ENCODE measurements at places on chromosomes 1 and 21.

DNA sequence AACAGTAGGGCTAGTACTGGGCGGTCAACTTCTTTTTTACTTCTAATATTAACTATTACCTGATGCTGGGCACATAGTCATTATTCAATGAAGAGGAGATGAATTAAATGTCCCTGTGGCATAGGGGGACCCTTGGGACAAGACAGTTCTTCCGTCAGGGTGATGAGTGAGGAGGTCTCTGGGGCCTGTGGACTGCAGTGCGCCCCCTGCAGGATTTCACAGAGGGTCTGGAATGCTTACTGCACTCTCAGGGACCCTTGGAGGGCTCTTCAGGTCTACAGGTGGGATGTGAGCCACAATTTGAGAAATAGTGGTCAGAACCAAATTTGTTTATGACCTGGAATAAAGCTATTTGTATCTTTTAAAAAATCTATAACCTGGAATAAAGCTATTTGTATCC is 149.4 kb downstream of the FAM78B start:
- DNase-seq = no peak

DNA sequence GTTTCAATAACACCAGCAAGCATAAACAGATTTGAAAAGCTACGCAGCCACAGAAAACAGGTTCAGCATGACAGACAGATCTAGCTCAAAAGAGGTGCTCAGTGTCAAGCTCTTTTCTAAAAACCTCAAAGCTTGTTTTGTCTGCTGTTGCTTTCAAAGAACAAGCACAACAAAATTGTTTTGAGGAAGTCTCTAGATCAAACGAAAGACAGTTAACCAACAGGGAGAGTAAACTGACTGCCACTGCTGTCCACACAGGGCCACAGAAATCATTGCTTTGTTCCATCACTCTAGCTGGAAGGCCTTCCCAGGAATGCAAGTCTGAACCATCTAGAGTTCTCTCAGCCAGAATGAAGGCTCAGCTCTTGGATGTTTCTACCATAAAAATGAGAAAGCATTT is 12.8 kb downstream of the APP start:
- DNase-seq = no peak

DNA sequence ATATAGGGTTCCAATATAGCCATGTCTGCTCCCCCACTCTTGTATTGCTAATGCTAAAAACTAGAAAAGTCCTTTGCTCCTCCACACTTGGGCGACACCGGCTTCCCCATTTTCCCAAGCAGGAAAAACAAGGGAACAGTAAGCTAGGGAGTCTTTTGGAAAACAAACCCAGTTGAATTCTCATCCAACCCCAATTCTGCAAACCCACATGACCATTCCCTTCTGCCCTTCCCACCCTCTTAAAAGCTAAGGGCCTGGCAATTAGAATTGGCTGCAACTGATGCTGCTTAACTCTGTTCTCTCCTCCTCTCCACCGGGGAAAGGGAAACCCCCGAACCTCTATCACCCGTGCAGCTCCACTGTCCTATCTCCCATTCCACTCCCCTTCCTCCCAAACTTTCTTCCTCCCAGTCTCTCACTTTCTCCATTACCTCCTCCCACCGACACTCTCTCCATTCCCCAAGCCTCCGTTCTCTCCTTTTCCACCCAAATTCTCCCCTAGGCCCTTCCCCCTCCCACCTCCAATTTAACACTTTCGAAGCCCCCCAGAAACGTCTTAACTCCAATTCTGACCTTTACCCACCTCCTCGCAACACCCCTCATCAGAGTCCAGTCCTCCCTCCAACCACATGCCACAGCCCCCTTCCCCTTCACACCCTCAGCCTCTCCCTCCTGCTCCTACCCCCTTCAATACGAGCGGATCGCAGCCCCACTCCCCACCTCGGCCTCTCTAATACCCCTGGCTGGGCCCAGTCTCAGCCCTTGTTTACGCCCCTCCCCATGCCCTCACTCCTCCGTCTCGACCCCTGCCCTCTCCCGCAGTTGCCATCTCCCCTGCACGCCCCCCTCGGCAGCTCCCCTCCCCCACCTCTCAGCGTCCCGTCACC is 701 bp downstream of the DEDD start:
- DNase-seq = no peak

GRCh38 chr1:201218409-201218808 is 27.8 kb downstream of the IGFN1 start:
- DNase-seq = no peak

DNA sequence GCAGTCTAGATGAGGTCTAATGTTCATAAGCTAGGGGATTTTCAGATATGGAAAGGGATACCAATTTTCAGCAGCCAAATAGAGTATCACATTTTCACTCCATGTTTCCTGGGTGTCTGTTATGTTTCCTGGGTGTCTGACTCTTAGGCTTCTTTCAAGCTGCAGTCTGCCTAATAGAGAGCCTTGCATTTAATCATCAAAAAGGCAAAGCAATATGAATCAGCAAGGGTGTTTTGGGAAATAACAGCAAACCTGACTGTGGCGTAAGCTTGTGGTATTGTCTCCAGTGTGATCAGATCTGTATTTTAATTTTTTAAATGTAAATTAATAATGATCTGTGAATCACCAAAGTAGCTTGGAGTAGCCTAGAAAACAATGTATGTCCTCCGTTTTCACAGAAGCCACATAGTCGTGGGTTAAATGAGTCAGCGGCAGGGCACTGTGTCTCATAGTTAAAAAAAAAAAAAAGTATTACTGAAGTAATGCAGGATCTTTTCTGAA is 10.4 kb downstream of the LGALS8 start:
- DNase-seq = no peak

DNA sequence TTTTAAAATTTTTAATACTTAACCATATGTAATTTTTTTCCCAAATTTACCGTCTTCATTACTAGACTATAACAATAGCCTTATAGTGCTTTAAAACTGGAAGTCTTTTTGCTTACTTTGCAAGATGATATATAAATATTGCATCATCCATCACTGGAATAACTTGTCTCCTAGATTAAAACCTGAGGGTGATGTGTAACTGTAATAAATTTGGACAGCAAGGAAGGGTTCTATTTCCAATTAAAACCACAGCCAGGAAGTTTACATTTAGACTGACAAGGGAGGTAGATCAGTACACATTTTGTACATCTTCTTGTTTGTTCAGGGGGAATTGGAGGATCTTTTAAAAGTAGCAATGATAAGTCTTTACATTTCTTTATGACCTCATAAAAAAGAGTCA is 21.9 kb downstream of the NTNG1 start:
- DNase-seq = no peak

- no peak for DNase-seq
Observed at GRCh38 chr1:97630281-97630680, 290.6 kb downstream of the DPYD start.

DNA sequence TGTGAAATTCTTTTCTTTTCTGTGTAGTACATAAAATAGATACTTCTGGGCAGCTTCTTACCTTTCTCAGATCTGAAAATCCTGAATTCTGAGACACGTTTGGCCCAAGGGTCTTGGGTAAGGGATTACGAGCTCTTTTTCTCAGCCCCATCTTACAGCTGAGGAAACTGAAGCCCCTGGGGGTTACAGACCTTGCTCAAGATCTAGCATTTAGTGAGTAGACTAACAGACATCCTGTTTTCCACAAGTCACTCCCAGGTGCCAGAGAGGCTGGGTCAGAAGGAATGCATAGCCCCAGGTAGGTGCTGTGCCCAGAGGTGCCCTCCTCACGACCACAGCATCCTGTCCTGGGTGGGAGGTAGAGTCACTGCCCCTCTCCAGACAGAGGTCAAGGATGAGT is 13.2 kb upstream of the CREG1 start:
- no peak for DNase-seq

DNA sequence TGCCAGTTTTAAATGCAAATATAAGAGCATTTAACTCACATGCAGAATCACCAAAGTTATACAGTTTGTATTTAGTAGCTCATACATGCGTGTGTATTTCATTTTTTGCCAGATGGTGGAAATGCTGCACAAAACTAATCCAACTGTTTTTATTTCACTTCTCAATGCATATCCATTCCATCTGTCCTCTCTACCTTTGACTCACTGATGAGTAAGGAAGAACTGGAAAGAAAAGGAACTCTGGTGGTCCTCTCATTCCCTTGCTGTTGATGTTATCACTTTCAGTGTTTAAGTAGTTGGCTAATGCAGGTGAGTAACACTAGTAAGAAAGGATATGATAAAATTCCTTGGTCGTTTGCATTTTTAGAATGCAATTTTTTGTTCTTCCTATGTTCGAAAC is 5.7 kb upstream of the SLC1A7 start:
- DNase-seq = no peak

DNA sequence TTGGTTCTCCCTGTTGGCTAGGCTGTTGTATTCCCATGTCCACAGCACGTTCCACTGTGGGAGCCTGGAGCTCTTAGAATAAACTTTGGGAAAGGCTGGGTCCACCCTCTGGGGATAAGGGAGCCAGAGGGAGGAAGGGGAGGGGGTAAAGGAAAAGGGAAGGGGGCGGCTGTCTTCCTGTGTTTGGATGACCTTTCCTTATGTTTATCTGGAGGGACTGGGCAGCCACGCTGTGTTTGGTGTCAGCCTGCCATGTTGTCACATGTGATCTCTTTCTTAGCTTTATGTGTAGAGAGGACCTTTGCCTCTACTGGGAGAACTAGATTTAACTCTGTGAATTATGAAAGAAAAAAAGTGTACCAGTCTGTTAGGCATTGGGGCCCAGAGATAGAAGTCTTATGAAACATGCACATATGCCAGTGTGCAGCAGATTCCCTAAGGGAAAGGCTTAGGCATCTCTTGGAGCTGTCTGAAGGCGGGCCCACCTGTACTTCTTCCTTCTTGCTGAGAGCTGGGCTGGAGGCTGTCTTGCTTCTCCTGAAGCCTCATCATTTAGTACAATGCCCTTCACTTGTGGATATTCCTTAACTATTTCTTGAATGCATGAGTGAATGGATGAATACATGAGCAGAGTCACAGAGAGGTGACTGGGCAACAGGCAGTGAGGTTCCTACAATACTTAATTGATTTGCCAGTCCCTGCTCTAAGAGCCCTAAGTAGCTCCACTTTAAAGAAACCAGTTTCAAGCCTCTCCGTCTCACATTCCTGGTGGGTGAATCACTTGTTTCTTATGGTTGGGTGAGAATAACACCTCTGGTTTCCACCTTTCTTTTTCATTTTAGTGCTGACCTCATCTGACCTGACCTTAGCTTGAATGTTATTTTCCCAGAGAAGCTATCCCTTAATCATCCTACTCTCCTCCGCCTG is 62.5 kb upstream of the ARHGAP29 start:
- no peak for DNase-seq

DNA sequence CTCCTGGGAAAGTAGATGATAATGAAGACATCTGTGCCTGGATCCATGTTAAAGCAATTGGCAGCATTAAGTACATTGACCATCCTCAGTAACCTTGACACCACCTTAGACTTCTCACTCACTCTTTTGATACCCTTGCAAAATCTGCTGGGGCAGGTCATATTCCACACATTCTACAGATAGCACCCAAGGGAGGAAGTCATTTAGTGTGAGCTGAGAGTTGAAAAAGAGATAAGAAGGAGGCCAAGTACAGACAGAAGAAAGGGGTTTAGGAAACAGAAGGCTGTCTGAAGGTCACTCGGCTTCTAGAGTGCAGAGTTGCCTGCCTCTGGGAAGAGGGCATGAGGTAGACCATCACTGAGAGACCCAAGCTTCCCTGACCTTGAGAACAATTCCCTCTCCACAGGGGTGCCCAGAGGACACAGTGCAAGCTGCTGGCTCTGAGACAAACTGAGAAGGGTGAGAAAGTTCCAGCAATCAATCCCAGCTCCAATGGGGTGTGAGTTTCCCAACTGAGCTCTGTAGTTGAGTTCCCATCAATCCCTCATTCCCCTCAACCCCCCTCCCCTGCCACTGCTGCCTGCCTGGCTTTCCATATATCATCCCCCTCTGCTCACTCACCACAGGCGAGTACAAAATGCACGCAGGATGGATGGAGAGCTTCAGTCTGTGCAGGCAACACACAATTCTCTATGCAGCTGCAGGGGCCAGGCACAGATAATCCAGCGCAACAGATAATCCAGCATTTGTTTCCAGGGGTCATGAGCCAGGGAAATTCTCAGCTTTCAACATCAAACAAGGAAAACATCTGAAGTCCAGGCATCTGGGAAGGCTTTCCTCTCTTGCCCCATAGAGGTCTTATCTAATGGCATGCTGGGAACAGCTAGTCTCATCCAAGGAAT is 7.4 kb upstream of the MOB3C start:
- no peak for DNase-seq

- no peak for DNase-seq
Observed at GRCh38 chr1:225888898-225889601, at the start of gene LEFTY1. Gene LEFTY1, minus strand, starts transcription at chr1:225889146. Its CDS starts 80 bp downstream, at chr1:225889066.

- no peak for DNase-seq
Observed at GRCh38 chr21:27713154-27714109, 746.5 kb upstream of the ADAMTS5 start.

- DNase-seq = no peak
Observed at GRCh38 chr1:73604739-73605138, 593.2 kb downstream of the LRRIQ3 start.

DNA sequence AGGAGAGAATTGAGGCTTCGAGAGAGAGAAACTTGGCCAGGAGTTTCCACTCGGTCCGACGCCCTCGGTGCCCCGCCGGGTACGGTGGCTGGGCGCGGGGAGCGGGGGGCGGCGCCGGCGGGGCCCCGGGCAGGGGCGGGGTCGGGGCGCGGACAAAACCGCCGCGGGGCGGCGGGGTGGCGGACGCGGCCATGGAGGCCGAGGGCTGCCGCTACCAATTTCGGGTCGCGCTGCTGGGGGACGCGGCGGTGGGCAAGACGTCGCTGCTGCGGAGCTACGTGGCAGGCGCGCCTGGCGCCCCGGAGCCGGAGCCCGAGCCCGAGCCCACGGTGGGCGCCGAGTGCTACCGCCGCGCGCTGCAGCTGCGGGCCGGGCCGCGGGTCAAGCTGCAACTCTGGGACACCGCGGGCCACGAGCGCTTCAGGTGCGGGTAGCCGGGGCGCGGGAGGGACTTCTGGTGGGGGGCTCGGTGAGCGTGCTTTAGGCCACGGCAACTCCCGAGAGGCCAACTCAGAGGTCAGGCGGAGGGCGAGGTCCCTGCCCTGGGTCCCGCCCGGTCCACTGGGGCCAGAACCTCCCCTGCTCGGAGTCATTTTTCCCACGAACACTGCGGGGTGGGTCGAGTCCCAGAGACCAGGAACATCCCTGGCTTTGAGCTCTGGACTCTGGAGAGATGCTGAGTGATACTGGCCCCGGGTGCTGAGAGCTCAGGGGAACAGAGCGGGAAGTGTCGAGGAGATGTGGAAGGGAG is 431 bp downstream of the RAB42 start:
- no peak for DNase-seq

GRCh38 chr1:65075123-65075976 is 72.7 kb upstream of the AK4 start:
- DNase-seq = peak; percentile 35
